ENCODE measurements at places on chromosomes 13 and 19.

GRCh38 chr19:10018263-10018662 is 5.0 kb downstream of the RDH8 start:
- DNase-seq, result no peak

DNA sequence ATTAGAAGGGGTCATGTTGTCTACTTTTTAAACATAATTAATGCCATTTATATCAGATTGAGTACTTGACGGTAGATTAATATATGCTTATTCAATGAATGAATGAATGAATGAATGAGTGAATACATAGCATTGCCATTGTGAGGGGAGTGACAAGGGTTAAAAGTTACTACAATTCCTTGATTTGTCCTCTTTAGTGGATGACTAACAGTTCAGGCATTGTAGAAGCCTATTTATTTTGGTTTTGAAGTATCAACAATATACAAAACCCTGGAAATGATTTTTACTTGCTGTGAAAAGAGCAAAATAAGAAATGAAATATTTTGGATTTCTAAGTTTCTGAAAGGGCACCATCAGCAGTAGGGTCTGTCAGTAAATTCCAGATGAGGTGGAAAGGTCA is 122.7 kb downstream of the CYSLTR2 start:
- no peak for DNase-seq

DNA sequence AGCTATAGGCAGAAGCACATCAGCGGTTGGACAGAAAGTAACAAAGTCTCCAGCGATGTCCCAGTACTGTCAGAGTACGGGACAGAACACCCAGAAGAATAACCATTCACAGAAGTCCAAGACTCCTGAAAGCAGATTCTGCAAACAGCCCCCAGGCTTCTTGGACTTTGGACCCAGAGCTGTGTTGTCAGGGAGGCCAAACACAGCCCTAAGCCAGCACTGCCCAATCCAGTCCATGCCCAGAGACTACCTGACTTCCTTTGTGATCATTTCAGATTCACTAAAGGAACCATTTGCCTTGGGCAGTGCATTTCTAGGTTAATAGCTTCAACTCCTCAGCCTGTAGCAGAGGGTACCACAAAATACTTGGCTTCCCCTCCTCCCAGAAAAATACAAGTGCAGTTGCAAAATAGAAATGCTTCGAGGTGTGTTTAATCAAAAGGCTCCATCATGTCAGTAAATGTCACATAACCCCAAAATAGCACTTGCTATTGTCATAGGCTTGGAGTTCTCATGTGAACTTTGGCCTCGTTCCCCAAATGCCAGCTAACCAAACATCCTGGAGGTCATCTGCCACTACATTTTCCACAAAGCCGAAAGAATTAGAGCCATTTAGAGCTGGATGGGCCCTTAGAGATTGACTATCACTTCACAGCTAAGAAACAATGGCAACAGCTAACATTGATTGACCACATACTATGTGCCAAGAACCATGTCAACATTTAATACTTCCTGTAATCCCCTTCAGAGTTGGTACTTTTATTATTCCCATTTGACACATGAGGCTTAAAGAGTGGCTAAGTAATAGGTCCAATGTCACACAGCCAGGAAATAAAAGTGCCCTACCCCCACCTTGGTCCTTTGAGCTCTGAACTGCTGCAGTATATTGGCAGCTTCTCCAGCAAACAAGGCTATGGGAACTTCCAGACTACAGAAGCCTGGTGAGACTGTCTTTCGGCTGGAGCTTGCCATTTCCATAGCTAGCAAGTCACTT is 329.9 kb downstream of the FOXO1 start:
- no peak for DNase-seq

GRCh38 chr19:48639483-48640375 is 2.5 kb upstream of the DBP start:
- no peak for DNase-seq

DNA sequence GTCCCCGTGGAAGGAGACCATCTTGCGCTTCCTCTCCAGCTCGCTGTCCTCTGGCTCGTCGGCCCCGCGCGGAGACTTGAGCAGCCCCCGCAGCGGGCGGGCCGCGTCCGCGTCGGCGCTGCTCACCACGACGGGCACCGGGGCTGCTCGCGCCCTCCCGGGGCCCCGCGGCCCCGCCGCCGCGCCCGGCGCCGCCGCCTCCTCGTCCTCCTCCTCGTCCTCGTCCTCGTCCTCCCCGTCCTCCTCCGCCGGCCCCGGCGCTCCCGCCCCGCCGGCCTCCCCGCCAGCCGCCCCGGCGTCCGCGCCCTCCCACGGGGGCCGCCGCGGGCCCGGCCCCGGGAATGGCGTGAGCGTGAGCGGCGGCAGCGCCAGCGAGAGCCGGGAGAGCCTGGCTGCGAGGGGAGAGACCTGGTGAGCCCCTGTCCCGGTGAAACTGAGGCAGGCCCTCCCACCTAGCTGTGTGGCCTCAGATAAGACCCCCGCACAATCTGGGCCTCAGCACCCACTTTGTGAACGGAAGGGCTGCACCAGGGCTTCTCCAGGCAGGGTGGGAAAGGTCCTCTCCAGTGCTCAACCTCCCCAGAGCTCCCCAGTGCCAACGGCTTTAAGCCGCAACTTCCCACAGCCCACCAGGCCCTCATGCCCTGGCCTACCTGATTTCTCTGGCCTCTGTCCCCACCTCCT is 17.8 kb downstream of the LMTK3 start:
- DNase-seq, result no peak

All from activated gamma-delta T cell treated with Interleukin-2 at 50 U/mL for 16 hours (primary cell).